ENCODE measurements at places on chromosomes 7 and 10.
A peak's percentile ranks its signal among the peaks of the same experiment; 100 is the strongest.

GRCh38 chr10:67476201-67476600, 219.8 kb downstream of the CTNNA3 start:
- peak; percentile 3 for DNase-seq

DNA sequence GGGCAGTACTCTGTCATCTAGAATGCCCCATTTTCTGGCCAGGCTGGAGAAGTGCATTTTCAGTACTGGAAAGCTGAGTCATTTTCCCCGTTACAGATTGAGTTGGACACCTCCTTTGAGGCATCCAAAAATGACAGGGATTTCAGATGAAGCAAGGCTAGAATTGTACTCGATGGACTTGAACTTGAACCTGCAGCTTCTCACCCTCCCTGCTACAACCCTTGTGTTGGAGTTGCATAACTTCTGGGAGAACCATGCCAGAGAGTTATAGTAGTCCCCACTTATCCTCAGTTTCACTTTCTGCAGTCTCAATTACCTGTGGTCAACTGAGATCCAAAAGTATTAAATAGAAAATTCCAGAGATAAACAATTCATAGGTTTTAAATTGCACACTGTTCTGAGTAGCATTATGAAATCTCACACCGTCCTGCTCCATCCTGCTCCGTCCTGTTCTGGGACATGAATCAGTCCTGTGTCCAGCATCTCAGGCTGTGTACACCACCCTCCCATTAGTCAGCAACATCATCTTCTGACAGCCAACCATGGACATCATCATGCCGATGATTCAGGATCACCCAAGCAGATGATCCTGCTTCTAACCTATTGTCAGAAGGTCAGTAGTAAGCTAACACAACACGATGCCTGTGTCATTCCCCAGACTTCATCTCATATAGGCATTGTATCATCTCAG, 363.7 kb downstream of the DPP6 start:
- no peak for DNase-seq

- peak; percentile 6 for DNase-seq
Measured at GRCh38 chr10:18144928-18145327, 4.7 kb downstream of the CACNB2 start.

GRCh38 chr10:118768041-118768919, 13.5 kb upstream of the CACUL1 start:
- no peak for DNase-seq

DNA sequence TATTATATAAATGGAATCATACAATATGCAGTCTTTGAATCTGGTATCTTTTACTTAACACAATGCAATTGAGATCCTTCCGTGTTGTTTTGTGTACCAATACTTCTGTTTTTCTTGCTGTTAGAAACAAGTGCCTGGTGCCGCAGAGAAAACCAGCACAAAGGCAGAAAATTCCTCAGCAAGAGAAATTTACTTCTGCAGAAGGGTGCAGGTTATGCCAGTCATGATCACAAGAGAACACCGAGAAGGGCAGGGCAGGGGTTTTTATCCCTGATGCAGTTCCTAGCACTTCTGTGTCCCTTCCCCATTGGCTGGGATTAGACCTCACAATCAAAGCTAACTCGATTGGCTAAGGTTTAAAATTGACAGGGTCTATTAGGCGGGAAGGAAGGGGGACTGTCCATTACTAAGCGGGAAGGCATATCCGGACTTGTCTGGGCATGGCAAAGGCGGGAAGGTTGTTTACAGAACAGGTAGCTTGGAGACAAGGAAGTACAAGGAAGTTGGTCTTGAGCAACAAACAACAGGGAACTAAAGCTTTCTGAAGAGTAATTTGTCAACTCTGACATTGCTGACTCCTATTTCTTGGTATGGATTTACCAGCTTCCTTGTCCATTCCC, 2.4 kb upstream of the ZNF33B start:
- DNase-seq: peak; percentile 6

- DNase-seq: no peak
Measured at GRCh38 chr7:42055171-42055570, 181.8 kb downstream of the GLI3 start.

DNA sequence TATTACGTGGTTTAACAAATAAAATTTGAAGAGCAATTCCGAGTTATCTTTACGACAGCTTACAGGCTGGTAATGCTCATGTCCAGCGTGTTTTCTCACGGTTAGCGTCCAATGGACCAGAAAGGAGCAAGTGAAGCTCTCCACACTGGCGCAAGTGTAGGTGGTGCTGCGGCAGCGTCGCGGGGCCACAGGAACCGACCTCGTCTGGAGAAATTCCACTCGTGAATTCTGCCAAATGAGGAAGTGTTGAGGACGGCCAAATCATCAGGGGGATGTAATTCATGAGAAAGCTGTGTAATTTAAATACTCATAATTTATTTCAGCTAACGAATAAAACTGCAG, 350 bp upstream of the ZNF37A start:
- DNase-seq: no peak

- peak; percentile 59 for DNase-seq
Measured at GRCh38 chr7:2151801-2152612, 80.7 kb downstream of the MAD1L1 start.

DNA sequence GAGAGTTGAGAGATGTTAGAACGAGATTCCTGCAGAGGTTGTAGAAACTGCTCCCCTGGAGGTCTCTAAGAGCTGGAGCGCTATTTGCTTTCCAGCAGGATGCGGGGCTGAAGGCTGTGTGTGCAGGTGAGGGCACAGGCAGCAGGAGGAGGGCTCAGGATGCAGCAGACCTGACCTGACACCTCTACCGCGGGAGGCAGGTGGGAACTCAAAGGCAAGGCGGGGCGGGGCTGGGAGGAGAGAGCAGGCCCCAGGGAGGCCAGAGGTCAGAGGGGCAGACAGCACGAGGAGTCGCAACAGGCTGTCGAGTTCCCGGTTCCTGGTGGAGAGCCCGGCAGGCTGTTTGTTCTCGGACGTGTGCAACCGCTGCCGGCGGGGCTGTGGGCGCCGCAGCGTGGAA, 7.9 kb upstream of the CRTAC1 start:
- peak; percentile 73 for DNase-seq

DNA sequence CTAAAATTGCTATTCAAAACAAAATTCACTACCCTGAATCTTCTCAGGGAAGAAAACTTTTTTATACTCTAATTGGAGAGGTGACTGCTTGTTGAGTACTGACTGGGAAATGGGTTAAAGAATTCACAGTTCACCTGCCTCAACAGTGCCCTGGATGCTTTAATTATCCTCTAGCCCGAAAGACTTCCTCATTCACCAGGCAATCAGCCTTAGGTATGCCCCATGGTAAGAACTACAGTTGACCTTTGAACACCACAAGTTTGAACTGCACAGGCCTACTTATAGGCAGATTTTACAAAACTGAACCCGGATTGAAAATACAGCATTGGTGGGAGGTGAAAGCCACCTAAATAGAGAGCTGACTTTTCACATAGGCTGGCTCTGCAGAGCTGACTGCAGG, 175.3 kb downstream of the ELAPOR2 start:
- DNase-seq: no peak

DNA sequence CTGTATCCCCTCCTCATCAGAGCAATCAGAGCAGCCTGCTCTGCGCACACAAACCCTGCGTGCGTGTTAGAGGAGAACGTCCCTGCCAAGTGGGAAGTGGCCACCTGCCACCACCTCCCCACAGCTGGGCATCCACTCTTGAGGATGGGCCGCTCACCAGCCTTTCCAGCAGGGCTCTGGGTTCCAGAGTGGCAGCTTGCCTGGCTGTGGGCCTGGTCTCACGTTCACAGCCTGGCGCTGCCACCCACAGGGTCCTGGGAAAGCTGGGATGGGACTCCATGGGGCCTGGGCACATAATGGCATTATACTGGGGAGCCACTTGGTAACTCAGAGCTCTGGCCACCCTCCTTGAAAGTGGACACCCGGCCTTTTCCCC, 151.1 kb upstream of the PPP2R2D start:
- DNase-seq: no peak

GRCh38 chr7:112162142-112162766, 43.9 kb downstream of the DOCK4 start:
- peak; percentile 94 for DNase-seq

DNA sequence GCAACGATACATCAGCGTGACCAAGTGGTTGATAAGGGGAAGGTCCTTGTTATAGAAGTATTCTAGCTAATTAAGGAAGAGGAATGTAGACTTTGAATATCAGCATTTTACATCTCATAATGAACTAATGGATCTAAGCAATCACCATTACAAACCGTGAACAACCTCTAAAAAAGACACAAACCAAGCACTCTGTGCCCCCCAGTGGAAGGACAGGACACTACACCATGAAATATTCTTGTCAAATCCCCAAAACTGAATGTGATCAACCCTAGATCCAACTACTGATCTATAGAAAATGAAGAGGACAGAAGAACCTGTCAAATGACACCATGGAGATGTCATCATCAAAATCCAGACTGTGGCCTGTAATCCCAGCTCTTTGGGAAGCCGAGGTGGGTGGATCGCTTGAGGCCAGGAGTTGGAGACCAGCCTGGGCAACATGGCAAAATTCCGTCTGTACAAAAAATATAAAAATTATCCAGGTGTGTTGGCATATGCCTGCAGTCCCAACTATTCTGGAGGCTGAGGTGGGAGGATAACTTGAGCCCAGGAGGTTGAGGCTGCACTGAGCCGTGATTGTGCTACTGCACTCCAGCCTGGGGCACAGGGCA, 111.3 kb upstream of the CARD11 start:
- DNase-seq: peak; percentile 43

DNA sequence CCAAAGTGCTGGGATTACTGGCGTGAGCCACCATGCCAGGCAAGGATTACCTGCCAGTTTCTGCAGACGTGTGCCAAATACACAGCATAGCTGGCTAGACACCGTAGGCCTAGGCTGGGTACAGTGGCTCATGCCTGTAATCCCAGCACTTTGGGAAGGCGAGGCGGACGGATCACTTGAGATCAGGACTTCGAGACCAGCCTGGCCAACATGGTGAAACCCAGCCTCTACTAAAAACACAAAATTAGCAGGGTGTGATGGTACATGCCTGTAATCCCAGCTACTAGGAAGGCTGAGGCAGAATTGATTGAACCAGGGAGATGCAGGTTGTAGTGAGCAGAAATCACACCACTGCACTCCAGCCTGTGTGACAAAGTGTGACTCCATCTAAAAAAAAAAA, 868 bp downstream of the RFC2 start:
- no peak for DNase-seq

- no peak for DNase-seq
Measured at GRCh38 chr7:83593921-83594475, 54.9 kb downstream of the SEMA3E start.

DNA sequence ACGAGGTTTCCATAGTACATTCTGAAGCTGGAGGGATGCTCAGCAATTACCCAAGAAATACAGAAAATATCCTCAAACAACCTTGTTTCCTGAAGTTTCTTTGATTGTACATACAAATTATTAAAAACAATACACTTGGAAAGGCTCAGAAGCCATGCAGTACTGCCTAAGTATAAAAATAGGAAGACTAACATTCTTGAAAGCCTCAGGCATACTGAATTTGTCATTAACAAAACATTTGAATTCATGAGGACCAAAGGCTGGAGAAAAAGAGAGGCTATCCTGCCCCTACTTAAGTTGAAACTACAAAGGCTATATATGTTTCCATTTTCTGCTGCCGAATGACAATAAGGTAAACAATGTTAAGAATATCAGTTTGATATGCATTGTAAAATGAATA, 54.3 kb upstream of the SGCE start:
- no peak for DNase-seq

- DNase-seq: no peak
Measured at GRCh38 chr10:45197816-45198485, 117.5 kb downstream of the OR13A1 start.

- no peak for DNase-seq
Measured at GRCh38 chr7:104895522-104896236, 118.3 kb upstream of the KMT2E start.

DNA sequence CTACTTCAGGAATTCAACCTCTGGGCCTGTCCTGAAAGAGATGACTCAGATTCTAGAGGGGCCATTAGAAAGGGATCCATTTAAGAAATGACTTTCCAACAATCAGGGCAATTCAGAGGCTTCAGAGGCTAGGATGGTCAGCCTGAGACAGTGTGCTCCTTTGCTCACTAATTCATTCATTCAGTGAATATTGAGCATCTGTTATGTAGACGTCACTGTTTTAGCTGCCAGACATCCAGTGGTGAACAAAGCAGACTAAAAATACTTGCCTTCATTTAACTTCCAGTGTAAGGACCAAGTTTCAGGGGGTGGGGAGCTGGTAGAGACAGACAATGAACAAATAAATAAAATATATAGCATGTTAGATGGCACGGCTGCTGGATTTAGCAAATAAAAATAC, 1.6 kb downstream of the KIAA1217 start:
- no peak for DNase-seq

- no peak for DNase-seq
Measured at GRCh38 chr10:117663750-117664149, 121.2 kb downstream of the EMX2 start.

DNA sequence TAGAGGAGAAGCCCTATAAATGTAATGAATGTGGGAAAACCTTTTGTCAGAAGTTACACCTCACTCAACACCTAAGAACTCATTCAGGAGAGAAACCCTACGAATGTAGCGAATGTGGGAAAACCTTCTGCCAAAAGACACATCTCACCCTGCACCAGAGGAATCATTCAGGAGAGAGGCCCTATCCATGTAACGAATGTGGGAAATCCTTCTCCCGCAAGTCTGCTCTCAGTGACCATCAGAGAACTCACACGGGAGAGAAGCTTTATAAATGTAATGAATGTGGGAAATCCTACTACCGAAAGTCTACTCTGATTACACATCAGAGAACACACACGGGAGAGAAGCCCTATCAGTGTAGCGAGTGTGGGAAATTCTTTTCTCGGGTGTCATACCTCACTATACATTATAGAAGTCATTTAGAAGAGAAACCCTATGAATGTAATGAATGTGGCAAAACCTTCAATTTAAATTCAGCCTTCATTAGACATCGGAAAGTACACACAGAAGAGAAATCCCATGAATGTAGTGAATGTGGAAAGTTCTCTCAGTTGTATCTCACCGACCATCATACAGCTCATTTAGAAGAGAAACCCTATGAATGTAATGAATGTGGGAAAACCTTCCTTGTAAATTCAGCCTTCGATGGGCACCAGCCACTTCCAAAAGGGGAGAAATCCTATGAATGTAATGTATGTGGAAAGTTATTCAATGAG, 18.9 kb downstream of the RBAK start:
- peak; percentile 30 for DNase-seq

DNA sequence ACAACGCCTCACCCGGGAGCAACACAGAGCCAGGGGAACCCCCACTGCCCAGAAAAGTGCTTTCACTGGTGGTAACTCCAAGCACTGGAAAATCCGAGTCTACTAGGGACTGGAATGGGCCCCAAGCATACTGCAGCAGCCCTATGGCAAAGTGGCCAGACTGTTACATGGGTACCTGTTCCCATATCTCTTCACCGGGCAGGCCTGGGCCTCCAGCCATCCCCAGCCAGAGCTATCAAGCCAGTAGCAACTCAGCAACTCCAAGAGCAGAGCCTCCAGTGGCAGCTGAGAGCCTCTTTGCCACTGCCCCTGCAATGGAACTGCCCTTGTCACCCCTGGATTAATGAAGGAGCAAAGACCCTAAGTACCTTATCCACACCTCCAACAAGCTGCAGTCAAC, 73.5 kb downstream of the HBP1 start:
- DNase-seq: no peak
